ENCODE measurements at places on chromosomes 16 and 17.

GRCh38 chr16:69116906-69117305, 11.5 kb downstream of the HAS3 start:
- DNase-seq: no peak

DNA sequence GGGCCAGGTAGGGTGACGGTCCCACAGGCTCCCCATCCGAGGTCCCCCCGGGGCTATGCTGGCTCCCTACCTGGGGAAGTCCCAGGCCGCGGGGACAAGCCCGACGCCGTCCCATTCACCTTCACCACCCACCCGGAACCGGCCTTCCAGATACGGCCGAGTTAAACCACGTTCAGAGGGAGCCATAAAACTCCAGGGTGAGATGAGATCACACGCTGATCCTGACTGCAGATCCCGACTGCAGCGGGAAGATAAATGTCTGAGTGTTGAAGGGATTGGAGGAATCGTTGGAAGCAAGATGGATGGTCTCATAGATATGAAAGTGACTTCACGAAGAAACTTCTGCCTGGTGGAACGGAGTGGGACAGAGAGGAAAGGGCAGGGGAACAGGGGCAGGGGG, 13.6 kb upstream of the C1QTNF8 start:
- DNase-seq: no peak

DNA sequence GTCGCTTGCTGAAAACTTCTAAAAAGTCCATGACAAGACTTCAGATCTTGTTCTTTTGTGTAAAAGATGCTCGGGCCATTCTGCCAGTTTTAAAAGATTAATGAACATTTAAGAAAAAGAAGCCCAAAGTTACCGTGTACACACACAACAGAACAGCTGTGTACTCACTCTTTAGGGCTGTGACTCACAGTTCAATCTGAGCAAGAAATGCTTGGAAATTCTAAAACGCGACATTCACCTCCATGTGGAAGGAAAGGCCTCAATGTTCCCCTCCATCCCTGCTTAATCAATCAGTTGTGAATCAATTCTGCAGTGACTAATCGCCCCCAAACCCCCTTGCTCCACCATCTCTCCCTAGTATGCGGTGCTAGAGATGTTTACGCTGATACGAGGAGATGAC, 609.9 kb upstream of the SALL1 start:
- DNase-seq: no peak

- peak; percentile 86 for DNase-seq
These were observed 2.1 kb downstream of the SCARF1 start for GRCh38 chr17:1643293-1643998.

Data from activated effector memory CD4-positive, alpha-beta T cell treated with anti-CD3 and anti-CD28 coated beads, Interleukin-2, amount 50 U/mL, for 16 hours (primary cell).